ENCODE measurements at places on chromosomes 11 and 22.

GRCh38 chr11:72970557-72971118, 156.4 kb downstream of the ATG16L2 start:
- no peak for DNase-seq

DNA sequence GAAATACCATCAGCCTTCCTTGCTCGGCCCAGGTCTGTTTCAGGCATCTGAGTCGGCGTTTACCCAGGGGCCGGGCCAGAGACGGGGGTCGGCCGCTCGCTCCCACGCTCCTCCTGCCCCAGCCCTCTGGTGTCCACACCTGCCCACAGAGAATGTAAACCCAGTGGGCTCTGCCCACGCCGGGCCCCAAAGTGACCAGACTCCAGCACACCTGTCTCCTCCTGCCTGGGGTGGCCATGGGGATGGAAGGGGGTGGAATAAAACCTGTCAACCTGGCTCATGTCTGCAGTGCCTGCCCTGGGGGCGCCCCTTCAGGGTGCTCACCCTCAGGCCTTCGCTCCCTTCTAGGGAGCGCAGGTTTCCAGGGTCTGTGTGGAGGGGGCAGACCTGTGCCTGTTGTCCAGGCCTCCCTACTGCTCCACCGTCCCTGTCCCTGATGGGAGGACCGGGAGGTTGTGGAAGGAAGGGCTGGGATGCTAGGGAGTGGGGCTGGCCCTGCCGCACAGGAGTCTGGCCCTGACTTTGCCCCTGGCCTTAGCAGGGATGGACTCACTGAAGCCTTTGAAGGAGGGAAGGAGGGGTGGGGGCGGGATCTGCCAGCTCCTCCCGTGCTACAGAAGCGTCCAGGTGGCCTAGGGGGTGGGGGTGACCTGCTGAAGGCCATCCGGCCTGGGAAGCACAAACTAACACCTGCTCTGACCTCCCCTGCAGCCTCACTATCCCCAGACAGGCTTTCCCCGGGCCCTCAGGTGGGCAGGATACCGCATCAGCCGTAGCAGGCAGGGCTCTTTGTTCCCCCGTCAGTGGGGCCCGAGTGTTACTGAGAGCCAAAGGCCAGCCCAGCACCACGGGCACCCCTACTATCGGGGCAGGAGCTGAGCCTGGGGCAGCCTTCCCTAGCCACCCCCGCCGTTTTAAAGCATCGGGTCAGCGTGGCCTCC, 14.7 kb upstream of the ARHGAP8 start:
- no peak for DNase-seq

GRCh38 chr22:32652645-32653270, 148.7 kb upstream of the TIMP3 start:
- no peak for DNase-seq

- no peak for DNase-seq
Observed at GRCh38 chr22:26536762-26537134, 24.5 kb upstream of the TFIP11 start.

DNA sequence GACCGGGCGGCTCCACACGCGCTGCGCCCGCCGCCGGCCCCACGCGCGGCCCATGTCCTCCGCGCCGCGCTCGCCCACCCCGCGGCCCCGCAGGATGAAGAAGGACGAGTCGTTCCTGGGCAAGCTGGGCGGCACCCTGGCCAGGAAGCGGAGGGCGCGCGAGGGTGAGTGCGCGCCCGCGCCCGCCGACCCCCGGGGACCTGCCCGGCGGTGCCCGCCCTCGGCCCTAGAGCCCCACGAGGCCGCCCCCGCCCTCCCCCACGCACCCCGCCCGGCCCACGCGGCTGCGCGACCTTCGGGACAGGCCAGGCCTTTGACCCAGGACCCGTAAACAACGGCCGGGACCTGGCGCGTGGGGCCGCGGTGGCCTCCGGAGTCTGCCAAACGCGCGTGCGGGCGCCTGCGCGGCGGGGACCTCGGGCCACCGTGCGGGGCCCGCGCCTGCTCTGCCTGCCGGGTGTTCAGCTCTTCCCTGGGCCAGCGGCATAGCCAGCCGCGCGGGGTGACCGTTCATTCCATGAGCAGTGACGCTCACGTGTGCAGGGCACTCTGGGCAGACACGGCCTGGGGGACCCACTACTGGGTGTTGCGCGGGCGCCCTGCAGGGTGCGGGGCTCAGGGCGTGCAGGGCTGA, at the start of gene PARVB:
TSS of gene PARVB (plus strand) at position 15 of the 634 bp plus-strand sequence. CDS start at position 53, 38 bp downstream.
- DNase-seq, result peak; percentile 29

DNA sequence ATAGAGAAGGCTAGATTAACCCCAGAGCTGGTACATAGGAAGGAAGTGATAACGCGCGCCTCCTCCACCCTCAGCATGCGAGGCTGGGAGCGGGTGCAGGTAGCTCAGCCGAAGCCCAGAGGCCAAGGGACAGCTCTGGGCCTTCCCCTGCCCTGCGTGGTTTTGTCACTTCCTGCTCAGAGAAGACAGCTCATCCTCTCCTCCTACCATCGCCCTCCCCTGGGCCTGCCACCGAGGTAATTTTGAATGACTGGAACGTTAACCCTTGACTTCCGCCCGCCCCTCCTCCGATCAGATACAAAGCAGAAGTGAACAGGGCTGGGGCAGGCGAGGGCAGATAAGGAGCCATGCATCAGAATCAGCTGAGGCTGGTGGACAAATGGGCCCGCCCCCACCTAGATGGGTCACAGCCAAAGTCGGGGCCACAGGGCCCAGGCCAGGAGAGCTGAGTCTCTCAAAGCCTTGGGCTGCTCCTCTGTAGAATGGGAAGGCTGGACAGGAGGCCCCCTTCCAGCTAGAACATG, 1.6 kb downstream of the RAC2 start:
- DNase-seq, result peak; percentile 92

DNA sequence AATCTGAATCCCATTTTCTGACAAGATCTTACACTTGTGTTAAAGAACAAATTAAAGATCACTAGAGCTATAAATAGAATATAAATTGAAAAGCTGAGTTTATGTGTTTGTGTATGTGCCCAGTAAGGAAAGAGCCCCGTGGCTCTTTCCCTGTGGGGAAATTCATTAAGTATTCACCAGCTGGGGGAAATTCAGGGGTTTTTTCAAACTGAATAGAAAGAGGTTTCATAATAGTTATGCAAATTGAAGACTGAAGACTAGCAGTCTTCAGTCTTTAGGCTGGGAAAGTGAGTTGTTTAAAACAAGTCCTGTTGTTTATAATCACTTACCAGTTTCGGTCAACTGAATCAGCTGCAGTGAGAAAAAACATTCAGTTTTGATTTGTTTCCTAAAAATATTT, 11.3 kb upstream of the MS4A7 start:
- DNase-seq, result no peak

- no peak for DNase-seq
Observed at GRCh38 chr11:65826984-65827735, 6.6 kb upstream of the SNX32 start.

GRCh38 chr11:73632996-73633395, 13.4 kb upstream of the PLEKHB1 start:
- no peak for DNase-seq

- peak; percentile 5 for DNase-seq
Observed at GRCh38 chr11:74877132-74877531, 71.8 kb downstream of the XRRA1 start.

GRCh38 chr22:41048791-41049717, 43.3 kb upstream of the EP300 start:
- DNase-seq, result no peak

GRCh38 chr22:36891646-36892045, 21.8 kb upstream of the CSF2RB start:
- no peak for DNase-seq

GRCh38 chr22:42977569-42977968, 37.4 kb downstream of the PACSIN2 start:
- no peak for DNase-seq

- DNase-seq, result no peak
Observed at GRCh38 chr11:27507557-27508322, 1.2 kb upstream of the LIN7C start.

GRCh38 chr11:6320411-6321155, at the start of gene CAVIN3:
CAVIN3 (minus strand) TSS chr11:6320501; CDS start chr11:6320476, 25 bp downstream.
- no peak for DNase-seq

DNA sequence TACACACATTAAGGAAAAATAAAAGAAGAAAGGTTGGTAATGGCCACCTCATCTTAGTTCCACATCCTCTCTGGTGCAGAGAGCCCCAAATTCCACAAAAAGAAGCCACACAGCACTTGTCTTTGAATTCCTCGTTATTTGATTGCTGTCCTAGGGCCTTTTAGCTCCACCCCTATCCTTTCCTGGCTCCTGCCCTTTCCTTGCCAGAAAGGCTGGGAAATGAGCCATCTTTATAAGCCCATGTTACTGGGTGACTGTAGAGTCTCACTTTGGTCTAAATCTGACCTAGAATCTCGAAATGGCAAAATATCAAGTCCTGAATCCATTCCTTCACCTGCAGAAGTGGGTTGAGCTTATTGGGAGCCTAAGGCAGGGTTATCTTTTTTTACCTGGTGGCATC, 4.3 kb upstream of the TMEM132A start:
- DNase-seq, result no peak

GRCh38 chr11:47523490-47524225, 29.3 kb downstream of the CELF1 start:
- DNase-seq, result peak; percentile 60

- DNase-seq, result no peak
Observed at GRCh38 chr11:15346907-15347306, 232.2 kb downstream of the INSC start.

DNA sequence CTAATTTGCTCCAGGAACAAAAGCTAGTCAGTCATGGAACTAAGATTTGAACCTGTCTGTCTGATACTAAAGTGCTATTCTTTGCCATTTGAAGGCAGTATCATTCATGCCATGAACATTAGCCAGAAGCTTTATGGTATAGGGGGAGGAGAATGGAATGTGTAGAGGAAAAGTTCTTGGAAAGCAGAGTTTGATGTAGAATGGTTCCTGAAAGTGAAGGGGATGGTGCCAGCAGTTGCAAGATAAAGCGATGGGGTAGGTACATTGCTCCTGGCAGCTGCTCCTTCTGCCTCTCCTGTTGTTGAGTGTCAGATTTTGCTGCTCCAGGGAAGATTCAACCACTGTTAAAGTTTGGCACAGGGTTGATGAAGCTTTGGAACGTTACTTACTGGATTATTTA, 53.4 kb downstream of the ARHGAP42 start:
- no peak for DNase-seq
